ENCODE measurements at places on chromosomes 2 and 18.

GRCh38 chr2:45212953-45213635 is 203.8 kb upstream of the SIX2 start:
- DNase-seq, result no peak

- DNase-seq, result no peak
These were observed 57.3 kb upstream of the PSMD14 start for GRCh38 chr2:161250864-161251436.

DNA sequence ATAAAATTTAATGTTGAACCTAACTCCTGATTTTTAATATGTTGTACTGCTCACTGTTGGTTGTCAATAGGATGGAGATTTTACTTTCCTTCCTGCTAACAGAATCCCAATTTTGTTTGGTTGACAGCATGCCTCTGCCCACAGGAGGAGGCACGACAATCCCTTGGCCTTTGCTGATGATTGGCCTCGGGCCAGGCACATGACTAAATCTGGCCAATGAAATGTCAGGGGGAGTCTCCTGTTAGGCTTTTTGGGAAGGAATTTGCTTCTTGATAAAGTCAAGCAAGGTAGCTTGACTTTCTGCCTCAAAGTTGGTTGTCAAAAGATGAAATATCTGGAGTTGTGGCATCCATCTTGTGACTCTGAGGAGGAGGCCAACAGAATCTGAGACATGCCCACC is 6.8 kb upstream of the TGFA start:
- no peak for DNase-seq

- no peak for DNase-seq
These were observed 709.3 kb downstream of the SLC4A3 start for GRCh38 chr2:220336771-220337170.

DNA sequence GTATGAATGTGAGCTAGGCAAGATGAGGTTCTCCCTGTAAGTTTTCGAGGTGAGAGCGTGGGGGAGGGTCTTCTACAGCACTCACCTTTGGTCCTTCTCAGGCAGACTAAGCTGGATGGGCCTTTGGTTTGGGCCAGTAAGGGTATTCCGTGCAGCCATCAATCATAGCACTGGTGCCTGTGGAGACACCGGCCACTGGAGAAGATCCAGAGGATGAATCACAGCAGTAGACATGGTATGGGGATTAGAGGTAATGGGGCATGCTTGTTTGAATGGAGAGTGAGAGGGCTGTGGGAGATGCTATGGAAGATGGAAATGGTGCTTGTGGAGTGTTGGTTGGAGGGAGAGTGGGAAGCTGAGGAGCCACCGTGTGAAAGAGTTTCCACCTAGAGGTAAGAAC is 16.1 kb downstream of the MAPRE3 start:
- DNase-seq, result no peak

DNA sequence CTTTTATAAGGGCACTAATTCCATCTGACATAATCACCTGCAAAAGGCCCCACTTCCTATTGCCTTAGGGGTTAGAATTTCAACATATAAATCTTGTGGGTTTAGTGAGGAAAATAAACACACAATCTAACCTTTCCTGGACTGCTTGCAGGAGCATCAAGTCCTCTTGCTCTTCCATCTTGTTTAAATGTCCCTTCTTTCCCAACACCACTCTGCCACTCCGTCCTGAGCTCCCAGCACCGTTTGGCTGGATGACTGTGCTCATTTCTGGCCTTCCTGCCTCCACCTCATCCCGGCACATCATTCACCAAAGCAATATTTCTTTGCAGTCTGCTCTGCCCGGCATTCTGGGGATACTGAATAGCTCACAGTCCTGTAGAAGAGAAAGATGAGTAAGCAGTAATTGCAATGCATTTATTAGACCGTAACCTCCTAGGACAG is 247.8 kb downstream of the BCL2 start:
- DNase-seq, result no peak

- DNase-seq, result no peak
These were observed 232.5 kb upstream of the FN1 start for GRCh38 chr2:215668378-215668775.

GRCh38 chr2:220417503-220417902 is 790.1 kb downstream of the SLC4A3 start:
- DNase-seq, result no peak

DNA sequence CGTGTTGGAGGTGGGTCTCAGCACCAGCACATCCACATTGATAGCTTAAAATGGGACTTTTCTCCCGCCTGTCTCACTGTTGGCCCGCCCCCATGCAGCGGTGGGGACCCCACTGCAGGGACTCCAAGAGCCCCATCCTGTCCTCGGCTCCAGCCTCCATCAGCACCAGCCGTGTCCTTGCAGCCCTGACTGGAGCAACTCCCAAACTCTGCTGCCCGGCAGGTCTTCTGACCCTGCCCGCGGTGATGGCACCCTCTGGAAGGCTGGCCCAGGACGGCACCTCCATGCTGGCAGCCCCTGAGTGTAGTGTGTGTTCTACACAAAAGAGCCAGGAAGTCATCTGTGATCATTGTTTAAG is 41.6 kb upstream of the KCNG2 start:
- no peak for DNase-seq

- no peak for DNase-seq
These were observed 16.7 kb downstream of the ARHGEF4 start for GRCh38 chr2:130853391-130853790.

- no peak for DNase-seq
These were observed 139.5 kb downstream of the LRRC30 start for GRCh38 chr18:7370375-7370774.

DNA sequence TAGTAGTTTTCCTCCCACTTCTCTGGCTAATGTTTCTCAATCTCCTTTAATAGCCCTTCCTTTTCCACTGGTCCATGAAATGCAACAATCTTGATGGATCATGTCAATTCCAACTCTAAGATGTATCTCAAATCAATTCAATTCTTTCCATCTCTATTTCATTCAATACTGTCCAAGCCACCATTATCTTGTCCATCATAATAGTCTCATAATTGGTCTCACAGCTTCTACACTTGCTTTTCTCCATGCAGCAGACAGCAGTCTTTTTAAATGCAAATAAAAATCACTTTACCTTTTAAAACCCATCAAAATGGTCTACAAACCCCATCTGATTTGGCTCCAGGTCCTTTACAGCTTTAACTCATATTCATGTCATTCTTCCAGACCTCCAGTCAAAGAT is 226.6 kb downstream of the EPHA4 start:
- no peak for DNase-seq

DNA sequence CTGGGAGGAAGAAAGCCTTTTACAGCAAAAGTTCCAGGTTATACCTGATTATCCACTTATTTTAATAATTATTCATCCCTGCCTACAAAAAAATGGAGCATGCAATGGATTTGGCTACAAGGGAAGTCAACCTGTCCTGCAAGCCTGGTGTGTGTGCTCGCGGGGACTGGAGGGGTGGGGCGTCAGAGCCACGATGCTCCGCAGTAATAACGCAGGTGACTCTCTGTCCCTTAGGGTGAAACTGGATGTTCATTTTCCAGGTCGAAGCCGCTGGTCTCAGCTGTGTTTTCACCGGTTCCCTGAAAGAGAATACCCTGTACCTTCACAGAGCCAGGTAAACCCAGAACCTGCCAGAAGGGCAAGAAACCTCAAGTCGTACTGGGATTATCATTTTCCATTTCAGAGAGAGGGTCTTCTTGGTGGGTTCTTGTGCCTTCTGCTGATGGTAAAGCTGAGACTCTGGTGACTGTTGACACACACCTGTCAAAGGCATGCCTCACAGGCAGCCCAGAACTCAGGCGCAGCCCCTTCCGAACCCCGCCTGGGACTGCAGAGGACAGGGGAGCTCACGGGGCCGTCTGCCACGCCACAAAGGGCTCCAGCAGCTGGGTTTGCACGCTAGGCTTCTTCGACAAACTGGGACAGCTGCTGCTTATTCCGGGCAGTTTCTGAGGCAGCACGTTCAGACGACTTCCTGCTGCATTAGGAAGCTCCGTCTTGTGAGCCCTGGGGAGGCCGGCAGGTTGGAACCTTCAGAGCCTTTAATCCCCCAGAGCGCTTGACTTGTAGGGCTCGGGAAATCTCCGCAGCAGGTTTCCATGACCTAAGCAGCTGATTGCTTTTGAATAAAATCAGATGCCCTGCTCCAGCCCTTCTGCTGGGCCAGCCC is 58.6 kb downstream of the KCNG2 start:
- no peak for DNase-seq

- no peak for DNase-seq
These were observed 592.7 kb downstream of the XIRP2 start for GRCh38 chr2:167480986-167481309.

GRCh38 chr2:205629091-205629776 is 53.1 kb upstream of the NRP2 start:
- DNase-seq, result no peak

DNA sequence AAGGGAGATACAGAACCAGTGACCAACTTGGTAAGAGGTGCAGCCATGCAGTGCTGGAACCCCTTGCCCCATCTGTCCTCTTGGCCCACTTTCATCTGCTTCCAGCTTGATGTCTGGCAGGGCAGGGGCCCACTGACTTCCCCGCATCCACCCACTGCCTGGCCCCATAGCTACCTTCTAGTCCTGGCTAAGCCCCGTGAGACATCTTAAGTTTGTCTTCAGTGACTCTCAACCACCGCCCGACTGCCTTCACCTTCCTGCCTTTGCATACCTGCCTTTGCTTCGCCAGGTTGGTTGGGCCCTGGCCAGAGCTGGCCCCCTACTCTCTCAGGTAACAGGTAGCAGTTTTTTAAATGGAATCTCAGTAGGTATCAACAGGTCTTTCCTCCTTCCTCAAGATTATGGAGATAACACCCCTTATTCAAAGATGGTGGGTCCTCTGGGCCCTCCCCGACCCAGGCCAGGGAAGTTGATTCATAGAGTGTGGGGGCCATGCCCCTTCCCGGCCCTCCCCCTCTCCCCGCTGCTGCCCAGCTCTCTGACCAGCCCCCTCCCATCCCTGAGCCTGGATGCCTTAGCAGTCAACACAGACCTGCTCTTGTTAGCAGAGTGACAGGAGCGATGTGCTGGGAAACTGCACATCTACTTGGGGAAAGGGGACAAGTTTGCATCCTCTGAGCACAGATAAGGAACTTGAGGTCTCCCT is 2.8 kb downstream of the ARID5A start:
- DNase-seq, result no peak

- no peak for DNase-seq
These were observed 52.4 kb downstream of the BIN1 start for GRCh38 chr2:127054604-127054930.

- no peak for DNase-seq
These were observed 119.5 kb downstream of the CCDC148 start for GRCh38 chr2:158337018-158337417.

DNA sequence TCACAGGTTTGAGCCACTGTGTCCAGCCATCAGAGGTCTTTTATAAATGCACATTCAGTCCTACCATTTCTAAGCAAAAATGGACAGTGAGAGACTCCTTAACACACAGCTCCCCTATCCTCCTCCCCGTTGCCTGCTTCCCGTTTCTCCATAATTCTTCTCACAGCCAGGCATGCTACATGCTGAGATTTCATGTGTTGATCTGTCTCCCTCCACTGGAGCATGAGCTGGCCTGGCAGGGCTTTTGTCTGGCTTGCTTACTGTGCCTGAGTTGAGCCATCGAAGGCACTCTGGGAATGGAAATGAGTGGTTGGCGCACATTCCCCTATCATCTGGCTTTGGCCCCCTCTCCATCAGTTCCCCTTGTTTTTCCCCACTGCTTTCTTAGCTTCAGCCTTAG is 413.5 kb downstream of the PTPRM start:
- no peak for DNase-seq

- DNase-seq, result no peak
These were observed 165.7 kb downstream of the WDPCP start for GRCh38 chr2:63422556-63422955.

DNA sequence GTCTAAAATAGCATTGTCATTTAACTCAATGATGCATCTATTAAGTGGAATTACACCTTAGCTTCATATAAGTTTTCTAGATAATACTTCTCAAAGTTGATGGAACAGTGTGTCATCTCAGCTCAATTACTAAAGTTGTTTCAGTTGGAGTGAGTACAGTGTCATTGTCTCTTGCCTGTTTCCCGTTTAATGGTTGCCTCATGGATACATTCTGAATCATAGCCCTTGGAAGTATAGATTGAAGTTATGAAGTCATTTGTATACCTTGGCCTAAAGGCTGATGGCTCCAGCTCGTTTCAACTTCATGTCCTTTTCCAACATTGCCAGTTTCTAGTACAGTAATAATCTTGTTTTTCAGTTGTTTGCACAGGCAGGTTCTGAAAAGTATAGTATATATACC is 130.5 kb upstream of the NOSTRIN start:
- DNase-seq, result no peak

- no peak for DNase-seq
These were observed 451.1 kb upstream of the TRIB2 start for GRCh38 chr2:12265646-12266045.

DNA sequence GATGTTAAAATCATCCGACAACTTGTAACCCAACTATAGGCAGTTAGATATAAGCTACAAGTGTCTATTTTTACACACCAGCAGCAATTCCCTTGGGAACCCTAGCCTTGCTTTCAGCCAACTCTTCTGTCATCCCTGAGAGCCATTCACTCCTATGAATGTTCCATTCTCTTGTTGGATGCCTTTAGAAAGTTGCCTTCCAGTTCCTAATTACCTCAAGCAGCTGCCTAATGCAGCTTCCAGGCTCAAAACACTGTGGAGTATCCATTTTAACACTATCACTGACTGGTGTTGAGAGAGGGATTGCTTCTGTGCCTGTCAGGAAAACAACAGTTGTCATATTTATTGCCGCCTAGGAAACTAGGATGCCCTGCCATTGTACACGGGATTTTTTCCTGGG is 402.0 kb upstream of the ACVR2A start:
- DNase-seq, result no peak

Data from stimulated activated CD4-positive, alpha-beta T cell treated with anti-CD3 and anti-CD28 coated beads, Interleukin-2, amount 100 ng/mL, for 4 hours (primary cell).